Right ventricle myocardium superior (tissue), 1 donor: ENCODE measurements at places on chromosomes 5 and 9. TPM values are rescaled to one million over a fixed set of nuclear protein-coding genes. Genes with fewer than 3 reads are reported as not detected.

DNA sequence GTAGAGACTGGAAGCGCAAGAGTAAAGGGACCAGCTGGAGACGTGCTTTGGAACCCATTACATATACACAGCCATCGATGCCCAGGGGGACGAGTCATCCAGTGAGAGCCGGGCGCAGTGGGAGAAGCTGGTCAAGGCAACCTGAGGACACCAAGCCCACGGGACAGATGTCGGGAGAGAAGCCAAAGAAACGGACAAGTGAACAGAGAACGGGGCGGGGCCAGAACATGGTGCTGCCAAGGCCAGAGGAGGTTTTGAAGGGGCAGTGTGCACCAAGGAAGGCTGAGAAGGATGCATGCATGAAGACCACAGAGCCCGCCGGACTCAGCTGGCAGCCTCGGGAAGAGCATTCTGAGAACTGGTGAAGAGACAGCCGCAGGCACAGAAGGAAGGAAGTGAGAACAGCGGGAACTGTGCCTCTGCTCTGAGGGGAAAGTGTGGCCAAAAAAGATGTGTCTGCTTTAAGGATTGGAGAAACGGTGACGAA, 20.3 kb downstream of the CAMSAP1 start:
- DNase-seq, result peak; percentile 72

GRCh38 chr5:112923148-112923917, 1.3 kb upstream of the REEP5 start:
- DNase-seq, result no peak

- peak; percentile 96 for DNase-seq
These were observed 130.3 kb downstream of the RGS3 start for GRCh38 chr9:113593682-113594281.

DNA sequence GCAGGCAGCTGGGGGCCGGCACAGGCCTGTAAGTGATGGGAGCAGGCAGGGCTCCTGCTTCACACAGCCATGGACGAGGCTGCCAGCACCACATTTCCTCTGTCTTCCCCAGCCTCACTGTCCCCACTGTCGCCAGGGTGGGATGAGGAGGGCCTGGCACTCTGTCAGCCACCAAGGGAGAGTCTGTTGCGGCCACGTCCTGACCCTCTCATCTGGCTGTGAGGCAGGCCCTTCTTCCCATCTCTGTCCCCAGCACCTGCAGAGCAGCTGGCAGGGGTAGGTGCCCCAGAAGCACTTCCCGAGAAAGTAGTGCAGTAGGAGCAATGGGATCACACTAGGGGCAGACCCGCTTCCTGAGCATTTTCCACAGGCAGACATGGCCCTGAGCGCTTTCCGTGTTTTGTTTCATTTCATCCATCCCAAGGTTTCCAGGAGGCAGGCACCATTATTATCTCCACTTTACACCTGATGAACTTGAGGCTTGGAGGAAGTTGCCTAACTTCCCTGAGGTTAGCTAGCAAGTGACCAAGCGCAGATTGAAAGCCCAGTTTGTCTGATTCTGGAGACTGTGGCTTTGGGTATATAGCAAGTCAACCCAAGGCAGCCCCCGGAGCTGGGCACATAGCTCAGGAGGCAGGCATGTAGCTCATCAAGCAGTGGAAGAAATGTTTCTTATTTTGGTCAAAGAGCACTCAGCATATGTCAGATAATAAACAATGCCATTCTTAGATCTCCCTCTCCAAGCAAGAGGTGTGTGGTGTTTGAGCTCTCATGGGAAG, 202.4 kb downstream of the DAB2IP start:
- no peak for DNase-seq

The LPCAT1 gene
- total RNA-seq, result 11.5 TPM

The ARL14EPL gene
- not detected for total RNA-seq
